ENCODE measurements at places on chromosomes 2 and 18.
A peak's percentile ranks its signal among the peaks of the same experiment; 100 is the strongest.

DNA sequence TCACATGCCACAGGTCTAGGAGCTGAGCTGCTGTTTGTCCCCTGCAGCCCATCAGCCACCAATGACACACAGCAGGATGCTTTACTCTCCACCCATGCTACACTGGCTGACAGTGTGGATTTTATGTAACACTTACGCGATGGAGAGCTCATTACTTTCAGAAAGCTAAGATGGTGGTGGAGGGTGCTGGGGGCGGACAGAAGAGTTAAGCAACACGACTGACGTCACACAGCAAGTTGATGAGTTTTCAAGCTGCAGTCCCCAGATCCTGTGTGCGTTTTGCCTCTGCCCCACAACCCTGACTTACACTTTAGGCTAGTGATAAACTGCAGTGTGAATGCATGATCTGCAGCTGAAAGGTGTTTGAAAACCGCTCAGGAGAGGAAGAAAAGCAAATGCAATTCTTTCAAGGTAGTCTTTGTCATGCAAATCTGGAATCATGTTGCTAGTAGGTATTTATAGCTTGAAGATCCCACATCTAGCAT lies 42.4 kb downstream of the MRPS5 start:
- DNase-seq = peak; percentile 19

DNA sequence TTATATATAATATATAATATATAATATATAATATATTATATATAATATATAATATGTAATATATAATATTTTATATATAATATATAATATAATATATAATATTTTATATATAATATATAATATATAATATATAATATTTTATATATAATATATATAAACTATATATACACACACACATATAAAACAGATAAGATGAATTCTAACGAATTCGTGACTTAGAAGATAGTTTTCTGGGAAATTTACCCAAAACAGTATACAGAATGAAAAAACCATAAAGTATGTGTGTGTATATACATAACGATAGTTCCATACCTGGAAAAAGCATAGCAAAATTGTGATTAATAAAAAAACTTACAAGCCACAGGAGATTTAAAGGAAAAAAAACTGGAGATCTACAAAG lies 80.6 kb downstream of the THADA start:
- DNase-seq = no peak

DNA sequence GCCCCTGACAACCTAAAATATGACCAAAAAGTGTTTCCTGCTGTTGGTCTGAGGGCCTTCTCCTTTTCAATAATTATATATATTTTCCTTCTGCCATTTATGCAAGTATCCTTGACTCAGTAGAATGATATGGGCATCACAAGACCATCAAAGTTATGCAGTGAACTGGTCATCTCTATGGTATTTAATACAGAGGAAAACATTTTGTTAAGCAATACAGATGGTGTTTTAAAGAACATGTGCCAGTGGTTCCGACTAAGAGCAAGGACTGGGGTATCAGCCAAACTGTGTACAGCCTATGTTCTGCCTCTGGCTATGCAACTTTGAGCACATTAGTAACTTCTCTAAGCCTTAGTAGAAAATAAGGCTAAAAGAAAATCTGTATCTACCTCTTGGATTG lies 179.0 kb downstream of the TRABD2A start:
- DNase-seq = peak; percentile 95

GRCh38 chr2:233350708-233351107 lies 3.6 kb upstream of the DGKD start:
- DNase-seq = peak; percentile 79

DNA sequence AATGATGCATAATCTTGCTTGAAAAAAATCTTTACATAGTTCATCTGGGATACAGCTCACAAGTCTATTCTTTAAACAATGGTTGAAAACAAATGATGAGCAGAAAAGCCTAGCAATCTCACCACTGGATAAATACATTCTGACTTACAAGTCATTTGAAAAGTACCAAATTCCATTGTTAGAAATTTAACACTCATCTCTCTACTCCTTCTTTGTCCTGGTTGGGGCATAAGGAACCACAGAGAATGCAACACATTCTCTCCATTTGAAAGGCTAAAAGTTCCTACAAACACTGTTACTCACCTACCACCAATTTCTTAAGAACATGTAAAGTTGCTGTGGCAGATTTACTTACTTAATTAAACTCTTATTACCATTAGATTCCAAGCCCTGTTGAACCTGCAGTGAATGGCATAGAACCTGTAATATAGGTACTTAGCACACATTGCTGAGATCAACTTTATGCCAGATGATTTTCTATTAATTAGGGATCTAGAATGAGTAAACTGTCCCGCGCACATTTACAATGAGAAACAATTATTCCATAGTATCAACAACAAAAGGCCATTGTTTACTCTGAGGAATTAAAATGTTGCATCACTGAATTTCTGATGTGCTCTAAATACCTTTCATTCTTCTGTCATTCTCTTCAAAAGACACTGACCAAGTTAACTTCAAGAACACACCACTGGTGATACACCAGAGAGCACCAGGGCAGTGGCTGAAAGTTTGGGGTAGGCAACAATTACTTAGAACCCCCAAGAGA lies 69.6 kb downstream of the CABYR start:
- DNase-seq = no peak

- no peak for DNase-seq
These were observed 751.3 kb downstream of the SOCS6 start for GRCh38 chr18:71040161-71040560.

- DNase-seq = no peak
These were observed 85.0 kb downstream of the PTH2R start for GRCh38 chr2:208491641-208492040.

- DNase-seq = no peak
These were observed 359.3 kb downstream of the RIT2 start for GRCh38 chr18:42756214-42756613.

GRCh38 chr2:160332318-160332717 lies 132.2 kb upstream of the ITGB6 start:
- peak; percentile 69 for DNase-seq

DNA sequence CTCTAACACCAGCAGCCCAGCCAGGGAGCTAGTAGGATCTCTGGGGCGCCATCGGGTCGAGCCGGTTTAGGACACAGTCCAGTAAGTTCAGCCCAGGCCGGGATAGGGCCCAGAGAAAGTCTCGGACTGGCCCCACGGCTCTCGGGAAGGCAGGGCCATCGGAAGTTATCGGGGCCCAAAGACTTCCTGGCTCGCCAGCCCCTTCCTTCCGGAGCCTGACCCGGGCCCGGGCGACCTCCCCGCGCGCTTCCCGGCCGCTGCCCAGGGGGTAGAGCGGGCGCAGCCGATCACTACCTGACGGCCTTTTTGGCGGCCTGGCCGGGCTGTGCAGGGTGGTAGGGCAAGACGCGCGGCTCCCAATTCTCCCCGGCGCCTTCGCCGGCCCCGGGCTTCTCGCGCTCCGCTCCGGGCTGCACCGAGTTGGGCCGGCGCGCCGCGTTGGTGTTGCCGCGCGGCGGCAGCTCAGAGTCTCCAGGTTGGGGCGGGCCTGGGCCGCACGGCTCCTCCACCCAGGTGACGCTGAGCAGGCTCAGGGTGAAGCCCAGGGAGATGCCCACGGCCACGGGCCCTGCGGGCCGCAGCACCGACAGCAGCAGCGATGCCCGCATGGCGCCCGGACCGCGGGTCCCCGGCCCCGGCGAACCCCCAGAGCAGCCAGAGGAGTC lies 546 bp downstream of the CHPF start:
- no peak for DNase-seq

DNA sequence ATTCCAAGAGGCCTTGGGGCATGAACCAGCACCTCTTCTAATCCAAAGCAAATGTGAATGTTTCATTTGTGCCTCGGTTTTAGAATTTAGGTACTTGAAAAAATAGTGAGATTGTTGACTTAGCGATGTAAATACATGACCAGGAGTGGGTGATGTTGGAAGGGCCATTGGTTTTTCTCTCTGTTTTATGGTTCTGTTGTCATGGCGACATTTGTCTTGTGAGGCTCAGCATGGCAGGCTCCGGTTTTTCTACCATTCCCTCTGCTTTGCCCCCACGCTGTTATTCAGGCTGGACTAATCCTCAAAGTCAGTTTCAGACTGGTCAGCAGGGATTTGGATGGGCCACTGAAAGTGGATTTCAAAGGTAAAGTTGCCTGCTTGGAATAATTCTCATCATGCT lies 255.4 kb downstream of the ALPK2 start:
- DNase-seq = no peak

GRCh38 chr2:234308073-234308812 lies 188.6 kb downstream of the ARL4C start:
- DNase-seq = no peak

- DNase-seq = no peak
These were observed 120.1 kb upstream of the CCDC195 start for GRCh38 chr2:224836263-224836662.

DNA sequence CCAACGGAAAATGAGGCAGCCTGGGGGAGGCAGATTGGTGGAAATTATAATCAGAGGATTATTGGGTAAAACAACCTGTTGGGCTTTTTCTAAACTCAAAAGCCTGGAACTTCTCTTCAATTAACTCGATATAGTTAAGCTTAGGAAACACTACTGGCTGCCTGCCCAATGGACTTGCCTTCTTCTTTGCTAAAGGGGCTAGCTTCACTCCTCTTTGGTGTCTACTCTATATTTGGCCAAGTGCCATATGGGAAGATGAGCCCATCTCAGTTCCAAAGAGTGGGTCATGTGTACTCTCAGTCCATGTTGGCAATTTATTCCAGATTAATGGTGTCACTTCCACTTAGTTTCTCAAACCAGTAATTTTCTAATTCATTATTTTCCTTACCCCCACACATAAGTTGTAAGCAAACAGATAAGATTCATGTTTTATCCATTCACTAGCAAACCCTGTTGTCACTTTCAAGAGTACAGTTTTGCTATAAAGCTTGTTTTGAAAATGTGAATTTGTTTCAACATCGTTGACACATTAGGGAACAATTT lies 34.3 kb downstream of the DARS1 start:
- DNase-seq = no peak

- peak; percentile 77 for DNase-seq
These were observed 762 bp downstream of the HDAC4 start for GRCh38 chr2:239399921-239400595.

- DNase-seq = peak; percentile 99
These were observed 229.5 kb upstream of the EPAS1 start for GRCh38 chr2:46067501-46068305.

DNA sequence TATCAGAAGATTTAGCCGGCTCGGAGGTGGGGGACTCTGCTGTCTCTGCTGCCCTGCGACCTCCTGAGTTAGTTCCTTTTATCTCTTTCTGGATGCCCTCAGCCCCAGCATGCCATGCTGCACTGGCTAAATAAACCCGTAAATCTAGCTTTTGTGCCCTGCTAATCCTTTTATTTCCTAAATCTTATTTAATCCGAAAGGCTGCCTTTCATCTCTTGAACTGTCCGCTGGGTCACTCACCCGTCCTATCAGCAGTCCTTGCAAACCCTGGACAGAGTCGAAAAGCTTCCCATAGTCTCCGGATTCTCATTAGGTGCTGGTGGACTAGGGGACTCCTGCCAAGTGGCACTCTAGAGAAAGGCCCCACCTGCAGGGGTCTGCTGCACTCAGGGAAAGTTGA lies 122.0 kb upstream of the APCDD1 start:
- no peak for DNase-seq

DNA sequence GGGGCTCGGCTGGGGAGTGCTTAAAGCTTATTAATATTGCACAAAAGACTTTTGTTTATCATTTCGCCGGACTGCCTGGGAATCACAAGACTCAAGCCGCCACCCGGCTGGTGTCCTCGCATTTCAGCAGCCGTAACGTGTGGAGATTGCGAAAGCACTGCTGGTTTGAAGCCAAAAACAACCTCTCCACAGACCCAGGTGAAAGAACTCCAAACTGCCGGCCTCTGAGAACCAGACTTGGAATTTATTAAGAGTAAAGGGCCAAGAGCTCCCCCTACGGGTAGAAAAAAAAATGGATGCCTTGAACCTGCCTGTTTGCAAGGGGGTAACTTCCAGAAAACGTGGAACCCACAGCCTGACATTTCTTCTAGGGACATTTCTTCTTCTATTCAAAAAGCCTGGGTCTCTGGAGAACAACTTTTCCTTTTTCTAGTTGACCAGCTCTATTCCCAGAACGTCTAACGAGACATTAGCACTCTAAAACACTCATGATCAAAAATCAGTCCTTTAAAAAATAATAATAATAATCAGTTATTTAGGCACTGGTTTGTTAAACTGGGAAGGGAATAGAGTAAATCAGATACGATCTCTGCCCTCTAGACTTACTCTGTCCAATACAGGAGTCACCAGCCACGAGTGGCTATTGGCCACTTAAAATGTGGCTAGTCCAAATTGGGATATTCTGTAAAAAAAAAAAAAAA lies 216.3 kb downstream of the C1D start:
- peak; percentile 91 for DNase-seq

DNA sequence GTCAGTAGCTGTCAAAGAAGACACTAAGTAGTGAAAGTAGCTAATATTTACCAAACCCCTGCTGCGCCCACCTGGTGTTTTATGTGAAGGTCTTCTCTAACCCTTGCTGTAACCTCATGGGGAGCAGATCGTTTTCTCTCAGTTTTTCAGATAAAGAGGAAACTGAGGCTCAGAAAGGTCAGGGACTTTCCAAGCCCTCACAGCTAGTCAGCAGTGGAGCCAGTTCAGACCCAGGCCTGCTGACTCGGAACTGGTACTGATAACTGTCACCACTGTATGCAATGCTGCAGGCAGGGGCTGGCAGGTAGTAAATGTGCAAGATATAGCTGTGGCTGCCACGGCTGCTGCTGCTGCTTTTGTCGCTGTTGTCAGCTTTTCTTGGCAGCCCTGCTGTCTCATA lies 69.1 kb downstream of the LRRFIP1 start:
- DNase-seq = no peak

GRCh38 chr2:47651296-47651695 lies 131.6 kb upstream of the MSH6 start:
- DNase-seq = no peak

- no peak for DNase-seq
These were observed 179.7 kb downstream of the HAUS1 start for GRCh38 chr18:46283895-46284295.

DNA sequence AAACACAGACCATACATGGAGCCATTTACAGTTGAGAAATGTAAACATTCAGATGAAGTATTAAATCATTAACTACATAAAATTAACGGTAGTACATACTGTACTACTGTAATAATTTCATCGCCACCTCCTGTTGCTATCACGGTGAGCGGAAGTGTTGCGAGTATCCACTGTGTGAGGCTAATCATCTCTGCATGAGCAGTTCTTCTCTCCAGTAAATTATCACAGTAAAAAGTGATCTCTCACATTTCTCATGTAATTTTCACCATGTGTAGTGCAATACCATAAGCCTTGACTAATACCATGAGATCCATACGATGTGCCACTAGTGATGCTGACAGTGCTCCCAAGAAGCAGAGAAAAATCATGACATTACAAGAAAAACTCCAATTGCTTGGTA lies 21.9 kb downstream of the SMAD2 start:
- no peak for DNase-seq

DNA sequence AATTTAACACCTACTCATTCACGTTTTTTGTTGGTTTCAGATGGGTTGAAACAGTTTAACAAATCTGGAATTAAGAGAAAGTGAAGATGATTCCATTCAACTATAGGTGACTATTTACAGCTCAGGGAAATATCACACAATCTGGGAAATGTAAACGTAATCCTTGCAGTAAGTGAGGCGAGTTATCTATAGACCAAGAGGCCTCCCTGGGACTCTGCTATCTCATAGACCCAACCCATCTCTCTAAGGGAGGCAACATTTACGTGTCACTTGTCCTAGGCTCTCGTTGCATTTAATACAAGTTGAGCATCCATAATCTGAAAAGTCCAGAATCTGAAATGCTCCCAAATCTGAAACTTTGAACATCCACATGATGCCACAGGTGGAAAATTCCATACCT lies 2.0 kb upstream of the MOB4 start:
- DNase-seq = no peak

GRCh38 chr2:199855812-199856211 lies 4.8 kb upstream of the FTCDNL1 start:
- no peak for DNase-seq
